ENCODE measurements at places on chromosomes 3 and 15.
A peak's percentile ranks its signal among the peaks of the same experiment; 100 is the strongest.

DNA sequence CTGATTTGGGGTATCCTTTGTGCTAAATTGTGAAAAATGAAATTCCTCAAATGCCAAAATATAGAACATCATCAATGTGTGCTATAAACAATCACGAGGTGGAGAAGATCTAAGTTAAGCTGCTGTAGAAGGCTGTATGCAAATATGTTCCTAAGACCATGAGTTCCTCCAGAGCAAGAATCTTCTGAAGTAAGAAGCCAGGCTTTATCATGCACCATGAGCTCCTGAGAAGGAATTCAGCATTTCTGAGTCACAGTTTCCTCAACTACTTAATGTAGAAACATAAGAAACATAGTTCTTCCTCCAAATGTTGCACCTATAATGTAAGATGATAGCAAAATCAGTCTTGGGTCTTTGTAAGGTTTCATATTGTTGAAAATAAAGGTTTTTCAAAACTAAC lies 241.7 kb upstream of the MDFIC2 start:
- DNase-seq = no peak

GRCh38 chr3:156976933-156977332 lies 150.8 kb downstream of the LEKR1 start:
- no peak for DNase-seq

GRCh38 chr3:132661101-132661500 lies 972 bp downstream of the UBA5 start:
- no peak for DNase-seq

DNA sequence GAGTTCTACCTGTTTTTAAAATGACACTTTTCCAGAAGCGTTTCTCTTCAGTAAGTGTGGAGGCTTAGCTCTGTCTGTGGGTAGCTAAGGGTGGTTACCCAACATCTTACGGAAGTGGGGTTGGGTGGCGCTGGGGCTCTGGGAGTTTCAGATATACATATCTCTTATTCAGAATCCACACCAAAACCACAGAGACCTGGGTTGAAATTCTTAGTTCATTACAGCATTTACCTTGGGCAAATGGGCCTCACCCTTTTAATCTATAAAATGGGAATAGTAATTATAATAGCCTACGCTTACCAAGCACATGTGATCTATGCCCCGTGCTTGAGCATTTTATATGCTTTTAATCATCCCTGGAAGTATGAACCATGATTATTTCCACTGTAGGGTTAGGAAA lies 9.4 kb downstream of the PTPRG start:
- no peak for DNase-seq

DNA sequence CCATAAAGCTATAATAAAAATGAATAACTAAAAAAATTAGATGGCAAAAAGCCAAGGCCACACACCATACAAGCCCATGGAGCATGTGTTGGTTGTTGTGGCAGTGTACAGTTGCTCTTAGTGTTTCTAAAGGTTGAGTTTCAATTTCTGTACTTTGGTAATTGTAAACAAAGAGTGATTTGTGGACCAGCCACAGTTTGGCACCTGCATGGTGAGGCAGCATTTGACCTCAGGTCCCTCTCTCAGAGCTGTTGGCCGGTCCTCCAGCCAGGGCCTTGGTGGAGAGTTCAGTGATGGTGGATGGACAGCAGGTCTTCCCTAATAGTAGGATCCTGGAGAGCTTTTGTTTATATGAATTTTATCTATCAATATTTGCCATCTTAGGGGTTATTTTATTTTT lies 5.6 kb downstream of the ACAD9 start:
- DNase-seq = no peak

DNA sequence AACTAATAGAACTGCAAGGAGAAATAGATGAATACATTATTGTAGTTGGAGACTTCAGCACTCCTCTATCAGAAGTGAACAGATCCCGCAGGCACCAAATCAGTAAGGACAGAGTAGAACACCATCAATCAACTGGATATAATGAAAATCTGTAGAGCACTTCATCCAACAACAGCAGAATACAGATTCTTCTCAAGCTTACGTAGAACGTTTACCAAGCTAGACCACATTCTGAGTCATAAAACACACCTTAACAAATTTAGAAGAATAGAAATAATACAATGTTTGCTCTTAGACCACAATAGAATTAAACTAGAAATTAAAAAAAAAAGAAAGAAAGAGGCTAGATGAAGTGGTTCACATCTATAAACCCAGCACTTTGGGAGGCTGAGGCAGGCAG lies 70.7 kb upstream of the NEDD4 start:
- DNase-seq = no peak

DNA sequence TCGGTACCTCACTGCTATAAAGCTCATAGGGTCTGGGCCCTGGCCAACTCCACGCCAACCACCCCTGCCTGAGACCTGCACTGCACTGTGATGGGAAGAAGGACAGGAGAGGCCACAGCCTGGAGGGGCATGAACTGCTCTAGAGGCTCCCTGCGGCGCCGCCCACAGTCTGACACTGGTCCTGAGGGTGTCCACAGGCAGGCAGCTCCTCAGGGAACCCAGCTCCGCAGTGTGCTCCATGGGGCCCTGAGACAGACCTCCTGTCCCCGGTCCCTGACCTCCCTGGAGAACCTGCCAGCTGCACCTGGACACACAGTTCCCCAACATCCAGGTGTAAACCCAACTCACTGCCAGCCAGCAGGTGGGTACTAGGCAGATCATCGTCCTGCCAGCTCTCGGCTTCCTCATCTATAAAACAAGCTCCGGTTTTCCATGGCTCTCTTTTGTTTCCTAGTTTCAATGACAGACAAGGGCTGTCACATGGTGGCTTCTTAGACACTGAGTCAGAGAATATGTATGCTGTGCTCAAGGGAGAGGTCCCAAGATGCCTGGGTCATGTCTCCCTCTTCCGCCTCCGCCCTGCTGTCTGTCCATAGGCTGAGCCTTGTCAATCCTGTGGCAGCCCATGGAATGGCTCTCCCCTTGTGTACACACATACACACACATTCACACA lies 5.1 kb upstream of the HAPLN3 start:
- no peak for DNase-seq

DNA sequence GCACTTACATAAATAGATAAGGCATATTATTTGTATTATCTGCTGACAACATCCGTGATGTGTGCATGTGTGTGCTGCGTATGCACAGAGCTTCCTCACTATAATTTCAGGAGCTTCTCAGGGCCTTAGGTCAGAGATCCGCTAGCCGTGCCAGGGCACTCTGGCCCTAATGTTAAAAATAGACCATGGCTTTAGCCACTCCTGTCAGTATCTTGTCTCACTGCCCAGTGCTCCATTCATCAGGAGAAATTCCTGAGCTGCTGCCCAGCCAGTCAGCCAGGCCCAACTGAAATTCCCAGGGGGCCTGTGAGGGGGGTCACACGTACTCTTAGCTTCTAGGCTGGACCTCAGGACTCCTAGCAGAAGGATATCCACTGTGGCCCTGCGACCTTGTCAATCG lies 70.0 kb upstream of the ABHD2 start:
- peak; percentile 54 for DNase-seq

DNA sequence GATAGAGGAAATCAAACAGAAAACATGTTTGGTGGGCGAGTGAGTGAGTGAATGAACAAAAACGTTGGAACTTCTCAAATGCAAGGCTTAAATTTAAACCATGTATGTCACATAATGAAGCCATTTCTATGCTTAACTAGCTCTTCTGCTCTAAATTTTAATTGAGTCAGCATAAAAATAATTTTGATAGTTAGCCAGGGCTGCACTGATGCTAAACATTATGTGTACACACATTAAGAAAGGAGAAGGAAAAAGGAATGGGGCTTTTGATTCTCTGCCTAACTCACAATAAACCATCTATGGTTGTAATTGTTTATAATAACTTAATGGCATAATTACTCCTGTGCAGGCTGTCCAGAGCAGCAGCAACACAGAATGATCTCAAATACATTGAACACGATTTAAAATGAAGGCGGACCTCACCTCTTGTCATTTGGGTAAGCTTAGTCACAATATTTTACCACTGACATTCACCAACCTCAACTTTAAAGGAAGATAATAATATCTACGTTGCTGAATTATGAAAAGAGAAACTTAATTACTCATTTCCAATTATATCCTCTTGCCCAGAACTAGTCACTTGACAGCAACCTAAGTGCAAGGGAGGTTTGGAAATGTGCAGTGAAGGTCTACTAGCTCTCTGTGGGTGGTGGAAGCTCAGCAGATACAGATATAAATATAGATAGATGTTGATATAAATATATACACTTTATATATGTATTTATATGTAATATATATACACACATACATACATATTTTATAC lies 318.4 kb upstream of the TRIM42 start:
- DNase-seq = no peak

DNA sequence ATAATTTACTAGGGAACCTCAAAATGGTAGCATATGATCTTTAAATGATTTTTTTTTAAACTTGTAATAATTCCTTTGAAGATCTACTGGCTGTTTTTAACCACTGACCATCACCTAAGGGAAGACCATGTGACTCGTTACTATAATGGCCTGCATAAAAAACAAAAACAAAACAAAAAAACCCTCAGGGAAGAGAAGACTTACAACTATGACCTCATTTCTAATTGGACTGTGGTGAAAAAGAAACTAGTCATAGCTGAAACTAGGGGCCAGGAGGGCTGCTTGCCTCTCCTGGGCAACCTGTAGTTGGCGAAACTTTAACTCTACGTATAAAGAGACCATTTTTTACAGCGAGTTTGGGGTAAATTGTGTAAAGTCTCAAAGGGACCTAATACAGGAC lies 23.0 kb downstream of the PAQR9 start:
- DNase-seq = no peak

- no peak for DNase-seq
Measured at GRCh38 chr3:47042231-47042791, 62.8 kb downstream of the NBEAL2 start.

GRCh38 chr3:51982352-51982837 lies 940 bp upstream of the ACY1 start:
- DNase-seq = no peak

- DNase-seq = peak; percentile 15
Measured at GRCh38 chr3:130242850-130243569, 102.5 kb upstream of the COL6A5 start.

GRCh38 chr3:100970477-100970990 lies 22.7 kb downstream of the ABI3BP start:
- no peak for DNase-seq

- DNase-seq = no peak
Measured at GRCh38 chr3:138472141-138472825, 37.9 kb downstream of the ESYT3 start.

DNA sequence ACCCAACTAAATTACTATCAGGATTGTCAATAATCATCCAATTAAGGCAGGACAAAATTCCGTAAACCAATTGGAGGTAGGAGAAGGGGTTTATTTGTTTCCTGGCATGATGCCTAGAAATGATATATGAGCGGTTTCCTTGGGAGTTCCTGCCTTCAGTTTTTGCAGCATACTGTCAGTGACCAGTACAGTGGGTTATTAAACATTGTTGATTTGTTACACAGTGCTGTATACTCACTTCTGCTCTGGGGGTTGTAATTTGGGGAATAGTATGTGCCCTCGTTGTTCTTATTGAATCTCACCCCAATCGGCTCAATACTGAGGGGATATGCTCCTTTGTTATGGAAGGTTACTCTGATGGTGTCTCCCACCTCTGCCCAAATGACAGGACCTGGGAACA lies 22.2 kb downstream of the CP start:
- no peak for DNase-seq

DNA sequence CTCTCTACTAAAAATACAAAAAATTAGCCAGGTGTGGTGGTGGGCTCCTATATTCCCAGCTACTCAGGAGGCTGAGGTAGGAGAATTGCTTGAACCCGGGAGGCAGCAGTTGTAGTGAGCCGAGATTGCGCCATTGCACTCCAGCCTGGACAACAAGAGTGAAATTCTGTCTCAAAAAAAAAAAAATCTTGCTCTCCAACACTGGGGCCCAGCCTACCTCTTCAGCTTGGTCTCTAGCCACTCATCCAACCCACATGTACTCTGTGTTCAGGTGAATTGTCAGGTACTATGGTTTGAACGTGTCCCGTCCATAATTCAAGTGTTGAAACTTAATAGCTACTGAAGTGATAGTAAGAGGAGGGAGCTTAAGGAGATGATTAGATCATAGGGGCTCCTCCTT lies 22.4 kb upstream of the RAB7A start:
- DNase-seq = no peak

DNA sequence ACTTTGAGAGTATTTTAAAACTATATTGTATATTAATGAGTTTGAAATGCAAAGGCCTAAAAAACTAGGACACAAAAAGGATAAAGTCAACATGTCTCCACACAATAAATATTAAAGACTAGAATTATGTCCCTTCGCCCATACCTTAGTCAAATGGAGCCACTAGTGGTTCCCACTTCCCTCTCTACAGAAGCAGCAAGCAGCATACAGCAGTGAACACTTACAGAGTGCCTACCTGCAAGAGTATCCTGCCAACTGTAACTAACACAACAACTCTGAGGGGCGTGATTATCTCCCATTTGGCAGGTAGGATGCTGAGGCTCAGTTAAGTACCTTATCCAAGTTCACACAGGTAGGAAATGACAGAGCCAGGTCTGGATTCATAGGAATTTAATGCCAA lies 17.2 kb downstream of the DYNC1LI1 start:
- DNase-seq = no peak

DNA sequence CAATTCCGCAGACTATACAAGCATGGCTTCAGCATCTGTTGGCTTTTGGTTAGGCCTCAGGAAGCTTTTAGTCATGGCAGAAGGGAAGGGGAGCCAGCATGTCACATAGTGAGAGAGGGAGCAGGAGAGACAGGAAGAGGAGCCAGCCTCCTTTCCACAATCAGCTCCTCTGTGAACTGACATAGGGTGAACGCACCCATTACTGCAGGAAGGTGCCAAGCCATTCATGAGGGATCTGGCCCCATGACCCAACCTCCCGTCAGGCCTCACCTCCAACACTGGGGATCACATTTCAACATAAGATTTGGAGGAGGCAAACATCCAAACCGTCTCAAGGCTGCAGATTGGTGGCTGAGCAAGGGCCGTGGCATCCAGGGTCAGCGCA lies 106.3 kb downstream of the LRRK1 start:
- DNase-seq = no peak

- peak; percentile 37 for DNase-seq
Measured at GRCh38 chr3:17070161-17070959, 185.6 kb downstream of the PLCL2 start.

DNA sequence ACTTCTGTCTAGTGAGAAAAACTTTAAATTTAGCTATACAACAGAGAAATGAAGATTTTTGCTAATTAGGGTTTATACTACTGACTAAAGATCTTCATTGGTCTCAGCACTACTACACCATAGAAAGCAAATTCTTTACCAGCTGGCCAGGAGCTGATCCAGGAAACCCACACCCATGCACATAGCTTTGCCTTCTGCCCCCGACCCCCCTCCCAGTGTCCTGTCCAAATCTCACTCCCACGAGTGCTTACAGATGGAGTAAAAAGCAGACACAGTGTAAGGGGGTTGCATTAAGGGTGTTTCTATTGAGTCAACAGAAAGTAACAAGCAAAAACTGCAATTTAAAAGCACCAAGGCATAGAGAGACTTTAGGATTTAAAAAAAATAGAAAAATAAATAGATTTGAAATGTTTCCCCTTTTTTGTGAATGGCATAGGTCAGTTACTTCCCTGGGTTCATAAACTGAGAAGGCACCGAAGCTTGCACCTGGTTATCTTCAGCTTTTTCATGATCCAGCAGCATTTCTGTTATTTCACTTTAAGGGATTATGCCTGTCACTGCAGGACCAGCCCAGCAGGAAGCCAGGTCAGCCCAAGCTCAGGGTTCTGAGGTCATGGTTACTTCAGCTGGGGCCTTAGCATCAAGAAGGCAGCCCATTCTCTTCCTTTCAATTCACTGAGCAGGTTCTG lies 124.3 kb downstream of the CTNNB1 start:
- no peak for DNase-seq

GRCh38 chr3:148466143-148466542 lies 231.6 kb upstream of the AGTR1 start:
- DNase-seq = no peak
